A172 (cell line): ENCODE measurements at places on chromosomes 16 and 17. TPM values are rescaled to one million over a fixed set of nuclear protein-coding genes. Genes with fewer than 3 reads are reported as not detected.

The EPX gene
- not detected in 2 replicates for total RNA-seq

The KRTAP9-4 gene
- total RNA-seq: not detected in 2 replicates

The NPIPA2 gene
- 0.50 and 0.72 TPM in 2 replicates for total RNA-seq

The CD300C gene
- 0.45 and 0.46 TPM in 2 replicates for total RNA-seq

The ZNF624 gene
- 6.8 and 8.8 TPM in 2 replicates for total RNA-seq

The ORMDL3 gene
- 40.2 and 43.7 TPM in 2 replicates for total RNA-seq

The TMIGD1 gene
- total RNA-seq: not detected in 2 replicates
